DMS53 (cell line): ENCODE measurements at places on chromosomes 12 and 14.
A peak's percentile ranks its signal among the peaks of the same experiment; 100 is the strongest.

DNA sequence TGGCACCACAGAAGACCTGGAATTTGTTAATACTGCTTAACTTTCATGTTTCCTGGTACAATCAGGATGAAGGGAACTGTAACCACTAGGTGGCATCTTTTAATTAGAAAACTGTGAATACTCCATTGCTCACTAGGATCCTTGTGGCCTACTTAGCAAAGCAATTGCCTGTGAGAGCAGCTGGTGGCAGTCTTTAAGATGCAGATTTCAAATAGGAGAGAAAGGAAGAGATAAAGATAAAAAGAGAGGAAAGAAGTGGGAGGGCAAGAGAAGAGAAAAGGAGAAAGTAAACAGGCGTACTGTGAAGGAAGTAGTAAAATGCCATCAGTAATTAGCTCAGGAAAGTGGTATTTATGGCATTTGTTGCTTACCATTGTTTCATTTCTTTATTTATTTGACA lies 114.5 kb downstream of the RAD51B start:
- DNase-seq: peak; percentile 80

- no peak for DNase-seq
Measured at GRCh38 chr14:50037852-50038251, 78.5 kb downstream of the VCPKMT start.

- DNase-seq: peak; percentile 90
Measured at GRCh38 chr12:6039894-6040601, 84.4 kb downstream of the VWF start.

GRCh38 chr12:121189131-121189530 lies 20.8 kb upstream of the P2RX4 start:
- no peak for DNase-seq
